Retinal pigment epithelial cell (primary cell): ENCODE measurements at places on chromosomes 12 and 14.

DNA sequence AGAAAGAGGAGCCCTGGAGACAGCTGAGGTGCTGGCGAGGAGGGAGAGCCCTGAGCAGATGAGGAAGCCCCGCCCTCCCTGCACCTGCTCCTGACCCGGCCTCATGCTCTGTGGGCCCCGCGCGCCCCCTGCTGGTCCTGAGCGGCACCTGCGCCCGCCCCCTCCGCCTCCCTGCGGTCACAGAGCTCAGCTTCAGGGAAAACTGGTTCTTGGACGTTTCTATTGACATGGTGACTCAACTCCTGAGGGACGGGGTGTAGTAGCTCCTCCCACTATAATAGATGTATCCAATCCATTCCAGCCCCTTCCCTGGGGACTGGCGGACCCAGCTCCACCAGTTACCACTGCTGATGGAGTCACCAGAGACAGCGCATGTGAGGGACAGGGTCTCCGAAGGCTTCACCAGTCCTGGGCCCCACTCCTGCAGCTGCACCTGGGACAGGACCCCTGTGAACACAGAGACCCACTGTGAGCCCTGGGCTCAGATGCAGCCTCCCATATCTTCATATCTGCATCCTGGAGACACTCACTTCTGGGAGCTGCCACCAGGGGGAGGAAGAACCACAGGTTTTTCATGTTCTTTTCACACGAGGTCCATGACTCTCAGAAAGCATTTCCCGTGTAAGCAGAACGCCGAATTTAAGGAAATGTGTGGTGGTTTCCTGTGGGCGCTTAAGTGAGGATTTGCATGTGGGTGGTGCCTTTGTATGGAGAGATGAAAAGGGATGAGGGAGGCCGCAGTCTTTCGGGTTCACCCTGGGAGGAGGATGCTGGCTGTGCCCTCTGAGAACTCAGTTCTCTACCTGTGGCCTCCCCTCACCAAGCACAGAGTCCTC is 1346.4 kb downstream of the TMEM121 start:
- DNase-seq: no peak

GRCh38 chr12:94203796-94204195 is 55.4 kb downstream of the PLXNC1 start:
- no peak for DNase-seq

GRCh38 chr12:78403136-78403535 is 461.4 kb upstream of the SYT1 start:
- no peak for DNase-seq

- no peak for DNase-seq
Measured at GRCh38 chr14:69358233-69358963, 39.7 kb downstream of the ERH start.

- no peak for DNase-seq
Measured at GRCh38 chr14:29273513-29273912, 506.9 kb downstream of the FOXG1 start.

GRCh38 chr12:19453961-19454360 is 14.7 kb downstream of the AEBP2 start:
- DNase-seq: no peak

DNA sequence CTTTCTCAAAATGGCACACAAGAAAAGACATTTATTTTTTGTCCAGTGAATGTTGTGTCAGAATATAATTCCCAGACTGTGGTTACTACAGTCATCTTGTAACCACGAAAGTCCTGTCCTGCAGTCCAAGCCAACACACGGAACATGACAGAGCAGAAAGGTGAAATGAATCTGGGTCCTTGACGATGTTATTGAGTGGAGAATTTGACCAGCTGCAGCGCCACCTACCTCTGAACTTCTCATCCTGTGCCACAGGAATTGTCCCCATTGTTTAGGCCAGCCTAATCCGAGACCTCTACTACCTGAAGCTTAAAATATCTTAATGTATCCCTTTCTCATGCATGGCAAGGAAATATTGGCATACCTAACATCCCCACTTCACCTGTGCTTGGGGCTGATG is 64.1 kb upstream of the OTX2 start:
- no peak for DNase-seq

GRCh38 chr12:52634266-52635056 is 16.1 kb upstream of the KRT73 start:
- DNase-seq: no peak

GRCh38 chr12:92431146-92431545 is 271.6 kb upstream of the PLEKHG7 start:
- DNase-seq: no peak

DNA sequence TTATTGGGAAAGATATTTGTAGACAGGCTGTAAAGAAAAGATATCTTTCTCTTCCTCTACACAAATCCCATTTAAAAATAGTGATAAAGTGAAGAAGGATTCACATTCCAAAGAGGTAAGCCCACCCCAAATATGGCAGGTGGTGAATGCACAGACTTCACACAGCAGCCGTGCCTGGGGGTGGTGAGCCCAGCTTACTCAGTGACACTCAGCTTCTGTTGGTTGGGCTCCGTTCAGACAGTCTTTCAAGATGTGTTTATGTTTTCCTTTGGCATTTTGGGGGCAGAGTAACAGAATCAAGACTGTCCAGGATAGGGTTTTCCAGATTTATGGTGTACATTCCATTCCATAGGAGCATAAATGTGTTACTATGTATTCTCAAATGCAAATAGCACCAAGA is 4.1 kb upstream of the COL2A1 start:
- DNase-seq: no peak

- no peak for DNase-seq
Measured at GRCh38 chr14:70086685-70087379, 101.9 kb downstream of the SLC8A3 start.

DNA sequence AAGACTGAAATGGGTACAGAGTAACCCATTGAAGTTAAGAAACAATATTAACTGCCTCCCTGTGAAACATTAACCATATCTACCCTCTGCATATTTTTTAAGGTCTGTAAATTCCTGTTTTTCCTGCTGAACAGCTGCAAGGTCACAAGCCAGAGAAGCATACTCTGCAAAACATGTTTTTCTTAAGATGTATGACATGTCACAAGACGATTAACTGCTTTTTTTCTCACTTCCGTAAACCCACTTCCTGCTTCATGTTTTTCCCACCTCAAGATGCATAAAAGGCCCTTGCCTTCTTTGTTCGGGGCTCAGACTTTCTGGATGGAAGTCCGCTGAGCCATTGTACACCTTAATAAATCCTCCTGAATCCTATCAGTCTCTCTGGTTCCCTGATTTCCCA is 504.7 kb upstream of the MIS18BP1 start:
- no peak for DNase-seq

DNA sequence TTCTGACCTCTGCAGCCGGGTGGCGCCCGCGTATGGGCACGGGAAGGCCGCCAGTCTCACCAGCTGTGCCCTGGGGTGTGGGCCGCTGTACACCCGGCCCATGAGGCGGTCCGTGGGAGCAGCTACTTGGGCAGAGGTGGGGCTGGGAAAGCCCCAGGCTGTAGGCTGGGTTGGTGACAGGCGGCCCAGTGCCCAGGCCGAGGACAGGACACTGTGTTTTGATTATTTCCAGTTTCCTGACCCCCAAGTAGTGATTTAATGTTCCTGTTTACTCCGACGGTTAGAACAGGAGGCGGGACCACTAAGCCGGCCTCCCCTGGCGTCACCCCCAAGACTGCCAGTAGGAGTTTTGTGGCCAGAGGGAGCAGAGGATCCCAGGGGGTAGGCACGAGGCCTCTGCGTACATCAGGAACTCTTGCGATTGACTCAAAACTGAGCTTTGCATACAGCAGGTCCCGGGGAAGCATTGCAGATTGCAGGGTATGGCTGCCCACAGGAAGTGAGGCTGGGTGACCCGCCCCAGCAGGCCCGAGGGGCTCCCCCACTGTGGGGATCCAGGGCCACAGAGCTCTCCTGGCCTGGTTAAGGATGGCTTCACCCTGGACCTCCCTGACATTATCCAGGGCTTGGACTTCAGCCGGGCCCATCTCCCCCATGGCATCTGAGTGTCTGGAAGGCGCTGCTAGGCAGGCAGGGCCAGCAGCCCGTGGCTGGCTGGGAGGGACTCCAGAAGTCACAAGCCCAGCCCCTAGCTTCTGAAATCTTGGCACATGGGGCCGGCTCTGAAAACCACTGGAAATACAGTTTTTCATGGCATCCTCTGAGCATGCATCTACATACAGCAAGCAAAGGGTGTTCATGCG is 42.5 kb upstream of the DIO3 start:
- no peak for DNase-seq

GRCh38 chr14:50615552-50615951 is 52.6 kb downstream of the SAV1 start:
- no peak for DNase-seq
